Esophagus muscularis mucosa (tissue), 4 donors: ENCODE measurements at places on chromosomes 11 and 22. TPM values are rescaled to one million over a fixed set of nuclear protein-coding genes. Genes with fewer than 3 reads are reported as not detected.

DNA sequence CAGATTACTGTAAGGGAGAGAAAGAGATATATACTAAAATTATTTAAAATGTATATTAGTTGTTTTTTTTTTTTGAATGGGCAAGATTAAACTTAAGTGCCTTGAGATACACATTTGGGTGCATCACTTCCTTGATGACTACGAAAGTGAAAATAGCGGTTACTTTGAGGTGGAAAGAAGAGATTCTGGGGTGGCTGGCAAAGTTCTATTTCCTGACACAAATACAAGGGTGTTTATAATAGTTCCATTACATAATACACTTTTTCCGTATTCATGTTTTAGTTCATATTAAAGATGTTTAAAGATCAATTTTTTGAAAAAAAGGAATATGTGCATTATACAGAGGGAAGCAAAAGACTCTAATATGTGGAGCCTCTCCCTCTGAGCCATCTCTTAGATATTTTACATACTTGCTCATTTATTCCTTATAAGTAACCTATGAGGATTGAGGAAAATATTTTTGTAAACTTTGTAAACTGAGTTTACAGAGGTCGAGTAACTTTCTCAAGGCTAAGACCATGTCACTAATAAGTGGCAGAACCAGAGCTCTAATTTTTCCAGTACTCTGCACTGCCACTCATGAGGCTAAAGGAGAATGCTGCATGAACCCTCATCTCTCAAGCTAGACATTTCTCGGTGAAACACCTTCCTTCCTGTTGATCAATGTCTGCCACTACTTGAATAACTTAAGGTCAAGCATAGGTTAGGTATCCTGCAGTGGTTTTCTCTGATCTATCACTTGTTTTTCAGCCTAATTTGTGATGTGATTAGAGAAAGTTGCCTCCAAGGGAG is 58.6 kb downstream of the DDIAS start:
- no peak for DNase-seq

GRCh38 chr11:33618351-33618710 is 82.3 kb downstream of the C11orf91 start:
- no peak for DNase-seq

GRCh38 chr22:23082534-23083314 is 12.4 kb downstream of the GNAZ start:
- no peak for DNase-seq

- DNase-seq: no peak
Observed at GRCh38 chr11:130000552-130001176, 2.0 kb downstream of the PRDM10 start.

Gene SCGB1C1
- total RNA-seq: not detected
